ENCODE measurements at places on chromosomes 2 and 18.

GRCh38 chr18:28065031-28065792 lies 111.7 kb downstream of the CDH2 start:
- ATAC-seq = no peak
- H3K4me1 ChIP-seq = no peaks in the 10 kb centered on the region
- H3K27me3 ChIP-seq = no peaks in the 10 kb centered on the region
- no peak overlapping the region for H3K4me3 ChIP-seq
- H3K36me3 ChIP-seq = no peaks in the 10 kb centered on the region

GRCh38 chr18:12423820-12424219 lies 16.1 kb downstream of the PRELID3A start:
- H3K4me3 ChIP-seq = no peak overlapping the region
- no peak overlapping the region for H3K27ac ChIP-seq
- H3K36me3 ChIP-seq = peaks cover 7% of the 10 kb centered on the region
- no peak for ATAC-seq
- H3K4me1 ChIP-seq = peaks cover 13% of the 10 kb centered on the region

DNA sequence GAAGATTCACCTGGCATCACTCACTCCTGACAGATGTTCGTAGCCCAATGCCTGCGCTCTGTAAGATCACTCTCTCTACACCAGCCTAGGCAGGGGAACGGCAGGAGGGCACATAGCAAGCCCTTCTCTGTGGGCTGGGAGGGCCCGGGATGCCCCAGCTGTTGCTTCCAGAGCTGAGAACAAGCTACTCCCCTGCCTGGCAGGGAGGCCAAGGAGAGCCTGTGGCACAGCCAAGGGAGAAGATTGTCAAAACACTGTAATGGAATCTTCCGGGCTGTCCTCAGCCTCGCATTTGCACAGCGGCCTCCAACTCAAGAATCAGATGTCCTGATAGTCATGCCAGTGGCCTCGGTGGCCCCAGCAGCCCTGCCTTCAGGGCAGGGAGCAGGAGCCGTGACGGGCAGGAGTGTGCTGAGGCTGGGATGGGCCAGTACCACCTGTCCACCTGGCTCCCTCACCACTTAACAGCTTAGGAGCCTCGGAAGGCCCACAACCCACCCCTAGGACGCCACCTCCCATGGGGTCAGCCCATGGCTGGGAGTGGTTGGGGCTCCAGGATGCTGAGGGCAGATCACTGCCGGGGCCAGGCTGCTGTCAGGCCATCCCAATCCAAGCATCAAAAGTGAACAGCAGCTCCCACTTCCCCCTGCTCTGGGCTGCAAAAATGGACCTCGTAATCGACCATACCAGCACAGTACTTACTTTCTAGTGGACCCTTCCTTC lies 21.9 kb upstream of the SLC35F6 start:
- peaks cover 25% of the 10 kb centered on the region for H3K27me3 ChIP-seq
- no peak for ATAC-seq
- H3K36me3 ChIP-seq = no peaks in the 10 kb centered on the region

DNA sequence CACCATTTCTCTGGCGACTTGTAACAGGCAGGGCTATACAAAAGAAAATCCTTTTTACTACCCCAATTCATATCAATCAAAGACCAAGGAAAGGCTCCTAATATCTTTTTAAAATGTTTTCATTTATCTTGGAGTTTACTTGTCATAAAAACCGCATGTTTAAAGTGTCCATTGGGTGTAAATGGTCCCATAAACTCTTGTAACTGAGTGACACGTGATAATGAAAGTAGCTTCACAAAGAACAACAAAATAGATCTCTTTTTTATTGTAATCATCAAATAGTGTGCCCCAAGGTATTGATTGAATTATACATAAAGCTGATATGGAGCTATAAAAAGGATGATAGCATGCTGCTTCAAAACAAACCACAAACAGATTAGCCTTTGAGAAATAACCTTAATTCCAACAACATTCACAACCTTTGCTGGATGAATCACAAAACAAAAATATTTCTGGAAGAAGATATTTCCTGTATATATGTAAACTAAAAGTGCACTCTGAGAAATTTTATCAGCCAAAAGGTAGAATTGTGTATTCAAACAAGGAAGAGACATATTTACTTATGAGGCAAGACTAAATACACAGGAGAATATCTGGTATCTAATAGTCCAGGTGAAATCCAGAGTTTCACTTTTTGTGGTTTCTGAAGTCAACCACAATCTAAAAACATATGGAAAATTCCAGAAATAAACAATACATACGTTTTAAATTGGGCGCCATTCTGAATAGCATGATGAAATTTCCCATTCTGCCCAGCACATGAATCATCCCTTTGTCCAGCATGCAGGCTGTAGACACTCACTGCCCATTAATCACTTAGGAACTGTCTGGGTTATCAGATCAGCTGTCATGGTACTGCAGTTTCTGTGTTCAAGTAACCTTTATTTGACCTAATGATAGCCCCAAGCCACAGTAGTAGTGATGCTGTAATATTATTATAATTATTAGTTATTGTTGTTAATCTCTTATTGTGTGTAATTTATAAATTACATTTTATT lies 237.5 kb downstream of the PIK3C3 start:
- H3K27ac ChIP-seq = no peak overlapping the region
- H3K36me3 ChIP-seq = no peaks in the 10 kb centered on the region
- ATAC-seq = no peak
- no peak overlapping the region for H3K4me3 ChIP-seq

DNA sequence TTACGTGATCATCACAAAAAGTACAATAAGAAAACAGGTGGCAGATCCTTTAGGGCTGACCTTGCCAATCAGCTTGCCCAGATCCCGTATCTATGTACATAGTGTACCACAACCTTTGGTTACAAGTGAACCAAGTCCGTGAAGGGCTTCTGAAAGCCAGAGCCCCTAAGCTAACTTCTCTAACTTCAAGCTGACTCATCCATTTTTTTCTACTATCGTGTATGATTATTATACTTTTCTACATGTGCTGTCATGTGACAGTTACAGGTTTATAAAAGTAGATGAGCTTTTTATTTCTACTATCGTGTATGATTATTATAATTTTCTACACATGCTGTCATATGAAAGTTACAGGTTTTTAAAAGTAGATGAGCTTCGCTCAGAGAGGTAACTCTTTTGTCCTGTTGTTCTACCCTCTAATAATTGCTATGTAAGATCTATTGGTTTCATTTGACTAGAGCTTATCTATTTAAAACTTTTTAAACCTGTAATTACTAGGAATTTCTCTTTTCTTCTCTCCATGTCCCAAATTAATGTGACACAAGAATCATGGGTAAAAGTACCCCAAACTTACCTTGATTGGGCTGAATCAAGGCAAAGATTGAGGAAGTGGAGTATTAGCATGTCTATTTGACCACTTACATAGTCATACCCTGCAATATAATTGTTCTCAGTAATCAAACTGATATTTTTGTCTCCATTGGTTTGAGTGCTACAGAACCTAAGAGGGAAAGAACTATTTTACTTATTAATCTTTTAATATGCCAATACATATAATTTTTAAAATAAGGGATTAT lies 29.4 kb upstream of the DNAH7 start:
- H3K36me3 ChIP-seq = no peaks in the 10 kb centered on the region
- H3K4me3 ChIP-seq = no peak overlapping the region
- peak overlapping the region; percentile 40 for H3K27ac ChIP-seq
- no peaks in the 10 kb centered on the region for H3K27me3 ChIP-seq
- no peak for ATAC-seq
